Natural killer cell treated with Interleukin-12 subunit alpha and Interleukin-12 subunit beta and Interleukin-15 and Interleukin-18, amount 100 ng/mL, for 72 hours (primary cell): ENCODE measurements at places on chromosomes 1 and 21. TPM values are rescaled to one million over a fixed set of nuclear protein-coding genes. Genes with fewer than 3 reads are reported as not detected.

GRCh38 chr1:183454377-183454776, 17.9 kb upstream of the SMG7 start:
- no peak for DNase-seq
- no peak overlapping the region for H3K4me3 ChIP-seq
- no peak overlapping the region for H3K27ac ChIP-seq

- H3K27me3 ChIP-seq = no peaks in the 10 kb centered on the region
- no peak for DNase-seq
- no peak overlapping the region for H3K4me3 ChIP-seq
- H3K4me1 ChIP-seq = no peaks in the 10 kb centered on the region
These were observed 86.1 kb downstream of the OMA1 start for GRCh38 chr1:58460469-58460868.

- no peaks in the 10 kb centered on the region for H3K36me3 ChIP-seq
- H3K27me3 ChIP-seq = no peaks in the 10 kb centered on the region
- no peak overlapping the region for H3K27ac ChIP-seq
- H3K4me1 ChIP-seq = no peaks in the 10 kb centered on the region
- no peak for DNase-seq
These were observed 344.0 kb downstream of the ST6GALNAC3 start for GRCh38 chr1:76418531-76418930.

DNA sequence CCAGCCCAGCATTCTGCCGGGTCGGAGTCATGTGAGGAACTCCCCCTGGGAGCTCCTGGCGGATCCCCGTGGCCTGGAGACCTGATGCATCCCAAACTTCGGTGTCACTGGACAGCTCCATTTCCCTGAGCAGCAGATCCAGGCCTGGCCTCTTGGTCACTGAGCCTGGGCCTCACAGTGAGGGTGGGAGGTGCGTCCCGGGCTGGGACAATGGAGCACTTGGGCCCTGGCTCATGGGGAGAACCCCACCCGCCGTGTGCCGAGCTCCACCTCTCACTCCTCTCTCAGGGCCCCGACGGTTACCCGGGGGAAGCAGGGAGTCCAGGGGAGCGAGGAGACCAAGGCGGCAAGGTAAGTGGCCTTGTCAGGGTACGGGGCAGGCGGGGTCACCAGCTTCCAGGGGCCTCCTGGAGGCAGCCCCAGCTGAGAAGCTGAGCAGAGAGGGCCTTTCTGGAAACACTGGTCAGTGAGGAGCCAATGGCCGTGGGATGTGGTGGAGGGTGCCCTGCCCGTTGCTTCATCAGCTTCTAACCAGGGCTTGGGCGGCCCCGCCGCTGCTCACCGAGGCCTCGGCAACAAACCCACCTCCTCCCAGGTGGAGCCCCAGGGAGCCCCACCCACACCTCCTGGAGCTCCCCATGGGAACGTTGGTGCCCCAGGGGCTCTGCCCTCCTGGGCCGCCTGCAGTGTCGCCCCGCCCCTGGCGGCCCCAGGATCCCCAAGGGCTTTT, 19.8 kb downstream of the COL6A2 start:
- no peaks in the 10 kb centered on the region for H3K4me1 ChIP-seq
- H3K27me3 ChIP-seq = no peaks in the 10 kb centered on the region
- no peaks in the 10 kb centered on the region for H3K36me3 ChIP-seq
- no peak overlapping the region for H3K4me3 ChIP-seq
- no peak overlapping the region for H3K27ac ChIP-seq

- no peak overlapping the region for H3K27ac ChIP-seq
- H3K27me3 ChIP-seq = peaks cover 36% of the 10 kb centered on the region
- no peak for DNase-seq
- no peaks in the 10 kb centered on the region for H3K4me1 ChIP-seq
- no peaks in the 10 kb centered on the region for H3K36me3 ChIP-seq
- no peak overlapping the region for H3K4me3 ChIP-seq
These were observed 567.0 kb downstream of the AJAP1 start for GRCh38 chr1:5221451-5221850.

DNA sequence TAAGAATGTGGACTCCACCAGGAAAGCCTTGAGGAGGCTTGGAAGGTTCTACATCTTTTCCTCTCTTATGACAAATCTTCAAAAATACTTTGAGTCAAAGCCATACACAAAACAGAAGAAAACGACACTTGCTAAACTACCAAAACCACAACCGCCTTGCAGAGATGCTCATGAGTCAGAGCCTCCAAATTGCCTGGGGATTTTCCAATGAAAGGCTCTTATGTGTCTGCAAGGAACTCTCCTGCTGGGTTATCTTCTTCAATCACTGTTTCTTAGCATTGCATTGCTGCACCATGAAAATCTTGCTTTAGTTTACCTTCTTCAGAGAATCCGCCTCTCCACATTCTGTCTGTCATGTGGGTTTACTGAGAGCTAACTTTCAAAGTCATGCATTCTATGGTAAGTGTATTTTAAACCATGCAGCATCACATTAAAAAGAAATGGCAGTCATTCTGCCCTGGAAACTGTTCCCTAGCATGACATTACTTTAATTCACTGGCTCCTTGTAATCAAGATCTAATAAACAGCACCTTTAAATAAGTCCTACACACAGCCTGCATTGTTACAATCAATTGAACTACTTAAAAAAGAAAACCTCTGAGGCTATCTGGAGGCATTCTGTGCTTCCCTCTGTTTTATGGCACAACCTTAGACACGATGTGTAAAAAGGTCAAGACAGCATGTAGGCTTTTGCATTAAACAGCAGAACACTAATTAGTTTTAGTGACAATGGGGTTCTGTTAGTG, 210.0 kb upstream of the FOXD3 start:
- no peak overlapping the region for H3K4me3 ChIP-seq
- H3K27ac ChIP-seq = no peak overlapping the region
- H3K4me1 ChIP-seq = no peaks in the 10 kb centered on the region
- no peak for DNase-seq
- H3K27me3 ChIP-seq = peaks cover 18% of the 10 kb centered on the region

DNA sequence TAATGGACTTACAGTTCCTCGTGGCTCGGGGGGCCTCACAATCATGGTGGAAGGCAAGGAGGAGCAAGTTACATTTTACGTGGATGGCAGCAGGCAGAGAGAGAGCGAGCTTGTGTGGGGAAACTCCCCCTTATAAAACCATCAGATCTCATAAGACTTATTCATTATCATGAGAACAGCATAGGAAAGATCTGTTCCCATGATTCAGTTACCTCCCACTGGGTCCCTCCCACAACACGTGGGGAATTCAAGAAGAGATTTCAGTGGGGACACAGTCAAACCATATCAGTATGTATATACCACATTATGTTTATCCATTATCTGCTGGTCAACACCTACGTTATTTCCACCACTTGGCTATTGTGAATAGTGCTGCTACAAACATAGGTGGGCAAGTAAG, 352.3 kb upstream of the B3GALT2 start:
- peak overlapping the region; percentile 27 for H3K27ac ChIP-seq
- H3K4me1 ChIP-seq = peaks cover 28% of the 10 kb centered on the region
- H3K27me3 ChIP-seq = no peaks in the 10 kb centered on the region
- no peaks in the 10 kb centered on the region for H3K36me3 ChIP-seq
- H3K4me3 ChIP-seq = peak overlapping the region; percentile 17
- DNase-seq = no peak

- peak overlapping the region; percentile 50 for H3K4me3 ChIP-seq
- H3K36me3 ChIP-seq = peaks cover 4% of the 10 kb centered on the region
- no peak for DNase-seq
- H3K27me3 ChIP-seq = no peaks in the 10 kb centered on the region
- peaks cover 26% of the 10 kb centered on the region for H3K4me1 ChIP-seq
- H3K27ac ChIP-seq = peak overlapping the region; percentile 52
These were observed 102.7 kb upstream of the DPH5 start for GRCh38 chr1:101128211-101128727.

The AQP10 gene
- total RNA-seq = not detected

The CSF3R gene
- 0.78 TPM for total RNA-seq
